Testis (tissue), 5 donors: ENCODE measurements at places on chromosomes 1 and 21.

DNA sequence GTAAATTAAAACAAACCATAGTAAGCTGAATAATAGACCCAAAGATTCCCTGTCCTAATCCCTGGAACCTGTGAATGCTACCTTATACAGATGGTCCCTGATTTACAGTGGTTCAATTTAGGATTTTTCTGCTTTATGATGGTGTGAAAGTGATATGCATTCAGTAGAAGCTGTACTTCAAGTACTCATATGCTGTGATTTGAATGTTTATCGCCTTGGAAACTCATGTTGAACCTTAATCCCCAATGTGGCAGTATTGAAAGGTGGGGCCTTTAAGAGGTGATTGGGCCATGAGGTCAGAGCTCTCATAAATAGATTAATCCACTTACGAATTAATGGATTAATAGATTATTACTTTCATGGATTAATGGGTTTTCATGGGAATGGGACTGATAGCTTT lies 10.6 kb upstream of the RRP15 start:
- no peak for DNase-seq

DNA sequence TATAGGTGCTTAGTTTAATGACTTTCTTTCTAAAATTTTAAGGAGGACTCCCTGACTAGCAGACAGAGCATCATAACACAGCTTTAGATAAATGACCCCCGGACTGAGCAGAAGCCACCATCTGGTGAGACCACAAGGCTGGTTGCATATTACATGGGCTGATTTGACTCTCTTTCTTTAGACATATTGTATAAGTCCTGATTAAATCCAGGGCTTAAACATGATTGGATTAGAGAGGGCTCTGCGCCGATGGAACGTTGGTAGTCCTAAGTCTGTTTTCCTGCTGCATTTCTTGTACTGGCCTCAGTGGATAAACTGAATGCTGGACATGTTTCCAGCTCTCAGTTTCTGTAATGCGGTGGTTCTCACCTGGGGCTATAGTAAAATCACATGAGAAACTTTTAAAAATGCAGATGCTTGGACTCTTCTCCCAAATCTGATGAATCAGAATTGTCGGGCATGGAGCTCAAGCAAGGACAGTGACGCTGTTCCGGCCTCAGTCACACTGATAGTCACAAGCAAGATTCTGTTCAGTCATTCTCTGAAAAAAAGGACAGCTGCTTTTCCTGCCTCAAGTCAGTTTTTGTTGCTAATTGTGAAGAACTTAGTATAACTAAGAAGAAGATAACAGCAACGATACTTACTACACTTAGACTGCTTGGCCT lies 16.6 kb downstream of the DDI2 start:
- no peak for DNase-seq

DNA sequence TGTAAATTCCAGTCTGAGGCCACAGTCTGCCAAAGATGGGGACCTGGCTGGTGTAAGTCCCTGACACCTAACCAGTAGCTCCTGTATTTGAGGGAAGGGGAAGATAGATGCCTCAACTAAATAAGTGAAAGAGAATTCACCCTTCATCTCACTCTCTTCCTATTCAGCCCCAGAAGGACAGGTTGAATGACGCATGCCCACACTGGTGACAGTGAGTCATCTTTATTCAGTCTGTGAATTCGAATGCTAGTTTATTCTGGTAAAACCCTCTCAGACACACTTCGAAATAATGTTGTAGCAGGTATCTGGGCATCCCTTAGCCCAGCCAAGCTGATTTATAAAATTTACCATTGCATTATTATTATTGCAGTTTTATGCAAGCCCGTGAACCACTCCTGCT lies 617.0 kb upstream of the PRMT6 start:
- DNase-seq, result no peak

DNA sequence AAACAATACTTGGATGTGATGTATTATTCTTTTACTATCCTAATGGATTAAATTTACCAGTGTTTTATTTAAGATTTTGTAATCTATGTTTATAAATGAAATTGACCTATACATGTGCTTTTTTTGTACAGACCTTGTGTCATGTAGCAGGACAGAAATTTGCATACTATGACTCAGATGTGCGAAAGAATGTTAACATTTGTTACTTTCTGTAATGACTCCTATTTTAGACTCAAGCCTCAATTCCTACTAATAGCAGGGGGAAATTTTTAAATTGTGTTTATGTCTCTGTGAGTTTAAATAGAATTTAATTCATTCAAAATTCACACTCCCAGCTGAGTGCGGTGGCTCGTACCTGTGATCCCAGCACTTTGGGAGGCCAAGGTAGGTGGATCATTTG lies 21.8 kb upstream of the RIMKLA start:
- no peak for DNase-seq

DNA sequence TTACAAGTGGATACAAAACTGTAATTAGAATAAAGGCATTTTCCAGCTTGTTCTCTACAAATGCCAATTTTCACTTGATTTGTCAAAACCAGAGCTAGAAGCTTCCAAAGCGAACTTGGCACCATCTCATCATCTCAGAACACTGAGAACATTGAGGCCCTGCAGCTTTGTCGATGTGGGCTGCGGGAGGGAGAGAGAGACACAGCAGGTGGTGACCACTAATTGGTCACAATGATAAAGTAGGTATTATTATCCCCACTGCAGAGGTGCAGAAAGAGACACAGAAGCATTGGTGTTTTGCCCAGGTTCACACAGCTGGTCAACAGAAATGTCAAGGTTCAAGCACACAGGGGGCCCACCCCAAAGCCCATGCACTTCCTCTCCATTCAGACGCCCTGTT lies 72.2 kb upstream of the KRTAP19-8 start:
- DNase-seq, result no peak

DNA sequence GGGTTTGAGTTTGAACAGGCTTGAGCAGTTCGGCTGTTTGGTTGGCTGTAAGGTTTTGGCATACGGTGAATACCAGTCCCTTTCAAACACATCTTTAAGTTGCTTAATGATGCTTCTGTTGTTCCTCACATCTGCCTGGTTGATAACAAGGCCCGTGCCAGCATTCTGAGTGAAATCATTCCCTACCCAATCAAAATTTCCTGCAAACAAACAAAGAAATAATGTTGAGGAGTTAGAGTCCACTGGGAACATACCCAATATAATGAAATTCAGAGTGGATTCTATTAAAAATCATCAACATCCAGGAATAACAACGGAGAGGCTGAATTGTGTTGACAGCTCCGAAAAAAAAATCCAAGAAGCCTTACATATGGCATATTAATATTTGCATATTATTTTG lies 91.0 kb upstream of the MAP1LC3C start:
- DNase-seq, result no peak

- DNase-seq, result no peak
Measured at GRCh38 chr1:237270353-237270752, 228.4 kb downstream of the RYR2 start.

GRCh38 chr1:228911225-228912210 lies 176.2 kb downstream of the RHOU start:
- DNase-seq, result no peak

- DNase-seq, result peak; percentile 53
Measured at GRCh38 chr1:245599371-245600174, 444.8 kb downstream of the KIF26B start.

DNA sequence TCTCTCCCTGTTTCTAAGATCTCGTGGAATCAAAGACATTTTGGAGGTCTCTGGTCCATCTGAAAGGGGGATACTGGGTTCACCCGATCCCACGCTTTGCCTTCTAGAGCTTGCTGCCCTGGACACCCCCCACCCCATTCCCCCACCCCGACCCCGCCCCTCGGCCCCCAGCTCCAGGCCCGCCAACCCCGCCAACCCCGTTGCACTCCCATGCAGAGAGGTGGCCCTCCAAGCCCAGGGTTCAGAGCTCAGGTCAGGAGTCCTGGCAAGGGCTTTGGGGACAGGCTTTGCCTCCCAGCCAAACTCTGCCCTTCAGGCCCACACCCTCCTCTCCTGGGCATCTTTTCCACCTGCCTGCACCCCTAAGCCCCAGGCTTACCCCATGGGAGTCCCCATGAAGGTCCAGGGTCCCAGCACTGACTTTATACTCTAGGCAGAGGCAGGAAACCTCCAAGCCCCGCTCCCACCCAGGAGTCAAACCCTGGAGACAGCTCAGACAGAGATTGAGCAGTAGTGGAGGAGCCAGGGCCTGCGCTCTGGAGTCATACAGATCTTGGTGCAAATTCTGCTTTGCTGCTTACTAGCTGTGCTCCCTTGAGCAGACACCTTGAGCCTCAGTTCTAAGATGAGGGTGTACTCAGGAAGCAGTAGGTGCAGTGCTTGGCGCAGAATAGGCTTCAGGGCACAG lies 155.9 kb downstream of the FOXD2 start:
- no peak for DNase-seq

GRCh38 chr21:32182449-32182848 lies 96.4 kb downstream of the MIS18A start:
- DNase-seq, result no peak

- no peak for DNase-seq
Measured at GRCh38 chr1:101124405-101124804, 98.8 kb upstream of the DPH5 start.

- no peak for DNase-seq
Measured at GRCh38 chr1:52706941-52707926, 9.1 kb upstream of the COA7 start.

GRCh38 chr1:51518033-51518585 lies 957 bp downstream of the EPS15 start:
- DNase-seq, result peak; percentile 80

DNA sequence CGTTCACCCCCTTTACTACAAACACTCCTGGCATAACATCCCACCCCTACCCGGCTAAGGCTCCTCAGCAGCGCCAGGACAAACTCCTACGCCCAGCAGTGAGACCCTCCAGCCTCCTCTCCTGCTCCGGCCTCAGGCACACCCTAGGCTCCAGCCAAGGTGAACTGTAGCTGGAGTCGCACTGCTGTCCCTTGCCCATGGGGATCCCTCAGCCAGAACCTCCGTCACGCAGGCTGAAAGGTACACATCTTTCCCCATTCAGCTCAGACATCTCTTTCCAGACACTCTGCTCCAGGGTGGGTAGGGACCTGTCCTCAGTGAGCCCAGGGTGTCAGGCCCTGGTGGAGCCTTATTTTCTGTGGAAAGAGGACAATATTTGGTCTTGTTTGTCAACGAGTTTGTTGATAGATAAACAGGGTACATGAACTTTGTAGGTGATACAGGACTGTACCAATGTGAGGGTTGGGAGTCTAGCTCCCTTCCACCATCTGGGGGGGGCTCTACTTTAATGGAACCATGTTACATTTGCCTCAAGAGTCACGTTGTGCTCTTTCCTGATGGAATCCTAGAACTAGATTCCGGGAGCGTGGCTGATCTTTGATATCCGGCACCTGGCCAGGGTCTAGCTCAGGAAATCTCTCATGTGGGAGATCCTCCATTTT lies 56.5 kb upstream of the SSBP3 start:
- no peak for DNase-seq

DNA sequence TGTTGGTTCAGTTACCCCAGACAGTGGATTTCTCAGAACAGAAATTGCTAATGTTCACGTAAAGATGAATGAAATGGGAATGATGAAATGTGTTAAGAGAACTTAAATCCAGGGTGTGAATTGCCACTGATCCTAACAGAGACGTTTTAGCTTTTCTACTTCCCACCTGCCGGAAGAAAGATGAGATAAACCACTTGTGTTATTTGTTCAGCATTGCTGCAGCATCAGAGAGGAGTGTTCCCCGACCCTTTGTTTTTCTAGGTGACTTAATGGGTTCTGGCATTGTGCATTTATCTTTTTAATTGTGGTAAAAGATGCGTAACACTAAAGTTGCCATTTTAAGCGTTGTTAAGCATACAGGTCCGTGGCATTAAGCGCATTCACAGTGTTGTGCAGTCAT lies 122.3 kb downstream of the GALNT2 start:
- no peak for DNase-seq

GRCh38 chr1:19547814-19548213 lies 62.5 kb upstream of the CAPZB start:
- DNase-seq, result no peak

- DNase-seq, result no peak
Measured at GRCh38 chr1:109263234-109263596, 13.9 kb downstream of the CELSR2 start.

DNA sequence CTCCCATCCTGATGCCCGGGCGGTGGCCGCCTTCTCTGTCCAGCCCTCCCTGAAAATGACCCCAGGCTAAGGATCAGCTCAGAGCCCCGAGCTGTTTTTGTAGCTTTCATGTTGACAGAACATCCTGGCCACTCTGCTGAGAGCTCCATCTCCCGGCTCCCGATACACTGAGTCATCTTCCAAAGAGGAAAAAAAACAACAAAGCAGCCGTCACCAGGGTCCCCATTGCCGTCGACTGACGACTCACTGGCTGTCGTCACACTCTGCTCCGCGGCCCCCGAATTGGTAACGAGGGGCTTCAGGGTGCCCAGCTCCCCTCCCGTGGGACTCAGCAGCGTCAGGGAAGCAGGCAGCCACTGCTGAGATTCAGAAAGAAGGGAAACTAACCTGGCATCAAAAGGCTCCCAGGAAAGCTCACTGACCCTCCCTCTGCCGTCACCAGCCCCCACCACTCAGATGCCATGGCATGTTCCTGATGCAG lies 67.2 kb downstream of the CD46 start:
- DNase-seq, result no peak

DNA sequence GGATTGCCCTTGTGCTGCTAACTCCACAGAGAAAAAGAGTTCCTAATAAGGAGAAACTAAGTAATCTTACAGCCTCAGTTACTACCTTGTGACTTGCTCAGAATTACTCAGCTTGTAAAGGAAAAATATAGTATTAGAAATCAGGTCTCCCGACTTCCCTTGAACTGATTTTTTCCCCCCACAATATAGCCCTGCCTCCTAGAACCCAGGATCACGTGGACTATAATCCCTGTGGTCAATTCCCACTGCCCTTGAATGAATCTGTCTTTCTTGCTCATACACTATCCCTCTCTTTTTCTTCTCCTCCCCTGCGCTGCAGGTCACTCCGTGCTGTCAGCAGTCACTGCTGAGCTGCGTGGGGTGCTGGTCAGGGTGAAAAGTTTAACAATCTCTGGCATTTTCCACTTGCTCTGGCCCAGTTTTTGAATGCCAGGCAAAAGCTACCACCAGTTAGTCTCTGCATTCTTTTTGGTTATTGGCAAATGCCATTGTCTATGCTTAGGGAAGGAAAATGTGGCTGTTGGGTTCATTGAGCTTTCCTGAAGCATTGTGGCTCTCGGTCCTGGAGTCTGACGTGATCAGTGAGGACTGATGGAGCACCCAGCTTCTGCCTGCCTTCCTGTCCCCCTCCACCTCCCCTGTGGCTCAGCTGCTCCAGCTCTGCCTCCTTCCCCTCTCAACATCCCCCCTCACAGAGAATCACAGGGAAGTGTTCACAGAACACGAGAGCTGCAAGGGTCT lies 1.9 kb upstream of the MYOC start:
- peak; percentile 39 for DNase-seq

- DNase-seq, result peak; percentile 45
Measured at GRCh38 chr1:67584938-67585337, 100.1 kb upstream of the GADD45A start.

DNA sequence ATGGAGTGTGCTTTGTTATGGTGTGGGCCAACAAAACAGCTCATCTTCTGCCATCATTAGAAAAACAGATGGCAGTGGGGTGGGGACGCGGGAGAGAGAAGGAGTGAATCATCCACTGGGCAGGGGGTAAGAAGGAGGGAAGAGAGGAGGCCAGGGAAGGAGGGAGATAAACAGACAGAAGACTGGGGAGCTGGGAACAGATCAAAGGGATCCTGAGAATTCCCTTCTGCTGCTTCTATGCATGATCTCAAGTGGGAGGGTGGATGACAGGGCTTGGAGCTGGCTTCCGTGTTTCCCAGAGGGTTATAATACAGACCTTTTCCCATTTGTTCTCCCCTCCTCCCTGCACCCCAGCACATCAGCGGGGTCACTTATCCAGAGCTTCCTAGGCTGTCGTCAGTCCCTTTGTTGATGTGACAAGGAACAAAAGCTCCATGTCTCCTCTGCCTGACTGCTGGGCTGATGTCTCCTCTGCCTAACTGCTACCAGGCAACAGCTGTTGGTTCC lies 338.6 kb downstream of the PAPPA2 start:
- DNase-seq, result no peak
